ENCODE measurements at places on chromosomes 12 and 14.

- peak; percentile 92 for DNase-seq
These were observed 102.5 kb upstream of the BBS10 start for GRCh38 chr12:76450690-76451089.

DNA sequence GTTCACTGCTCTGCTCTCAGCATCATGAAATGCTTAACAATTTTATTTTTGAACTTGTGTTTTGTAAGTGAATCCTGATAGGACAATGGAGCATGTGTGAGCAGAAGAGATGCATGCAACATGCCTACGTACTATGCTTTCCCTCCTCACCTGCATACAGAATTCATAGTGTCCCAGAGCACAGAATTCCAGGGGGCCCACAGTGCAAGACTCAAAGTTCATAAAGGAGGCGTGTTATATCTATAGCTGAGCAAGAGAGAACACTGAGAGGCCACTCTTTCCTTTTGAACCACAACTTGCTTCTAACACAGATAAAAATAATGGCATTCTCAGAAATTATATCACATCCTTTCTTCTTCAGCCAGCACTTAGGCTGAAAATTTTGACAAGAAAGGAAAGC is 28.8 kb downstream of the BHLHE41 start:
- no peak for DNase-seq

- DNase-seq = peak; percentile 51
These were observed 73.4 kb upstream of the EIF5 start for GRCh38 chr14:103260629-103261124.

DNA sequence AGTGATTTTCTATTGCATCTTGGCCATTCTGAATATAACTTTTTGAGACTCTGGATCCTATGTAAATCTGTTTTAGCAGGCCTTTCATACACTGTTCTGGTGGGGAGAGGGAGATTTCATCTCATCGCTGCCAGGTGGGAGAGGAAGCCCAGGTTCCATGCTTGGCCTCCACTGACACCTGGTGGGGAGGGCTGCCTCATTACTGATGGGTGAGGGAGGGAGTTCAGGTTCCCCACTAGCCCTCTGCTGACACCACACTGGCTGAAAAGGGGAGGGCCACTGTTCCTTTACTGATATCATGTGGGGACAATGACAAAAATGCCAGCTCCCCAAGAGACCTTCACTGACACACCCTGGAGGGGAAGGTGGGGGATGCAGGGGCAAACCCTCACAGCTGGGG is 2.4 kb upstream of the GALNT8 start:
- no peak for DNase-seq

GRCh38 chr12:108825201-108825950 is 32.0 kb downstream of the SSH1 start:
- DNase-seq = peak; percentile 71

DNA sequence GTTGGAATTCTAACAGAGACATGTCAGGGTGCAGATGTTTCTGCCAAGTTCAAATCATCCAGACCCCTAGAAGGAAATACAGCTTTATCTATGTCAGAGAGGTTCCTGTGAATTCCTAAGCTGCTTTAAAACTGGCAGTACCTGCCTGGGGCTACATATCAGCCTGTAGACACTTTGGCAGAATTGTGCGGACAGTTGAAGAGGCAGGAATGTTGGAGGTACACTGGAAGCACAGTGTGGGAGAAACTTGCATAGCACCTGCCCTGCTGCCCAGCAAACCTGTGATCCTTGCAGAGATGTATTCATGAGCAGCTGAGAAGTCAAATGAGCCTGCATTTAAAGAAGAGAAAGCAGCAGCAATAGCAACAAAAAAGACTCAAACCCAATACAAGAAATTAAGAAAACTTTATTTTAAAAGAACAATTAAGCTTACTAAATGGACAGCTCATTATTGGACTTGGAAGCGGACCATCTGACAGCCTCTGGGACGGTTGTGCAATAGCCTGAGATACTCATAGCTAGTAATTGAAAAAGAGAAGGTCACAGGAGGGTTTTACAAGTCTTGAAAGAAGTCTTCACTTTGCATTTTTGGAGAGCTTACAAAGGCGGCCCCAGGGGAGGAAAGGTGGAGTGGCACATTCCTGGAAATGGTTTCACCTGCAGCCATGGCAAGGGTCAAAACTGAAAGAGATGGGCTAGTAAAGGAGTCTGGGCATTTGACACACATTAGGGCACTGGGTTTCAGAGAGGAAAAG is 280.9 kb upstream of the FLRT2 start:
- DNase-seq = peak; percentile 43

DNA sequence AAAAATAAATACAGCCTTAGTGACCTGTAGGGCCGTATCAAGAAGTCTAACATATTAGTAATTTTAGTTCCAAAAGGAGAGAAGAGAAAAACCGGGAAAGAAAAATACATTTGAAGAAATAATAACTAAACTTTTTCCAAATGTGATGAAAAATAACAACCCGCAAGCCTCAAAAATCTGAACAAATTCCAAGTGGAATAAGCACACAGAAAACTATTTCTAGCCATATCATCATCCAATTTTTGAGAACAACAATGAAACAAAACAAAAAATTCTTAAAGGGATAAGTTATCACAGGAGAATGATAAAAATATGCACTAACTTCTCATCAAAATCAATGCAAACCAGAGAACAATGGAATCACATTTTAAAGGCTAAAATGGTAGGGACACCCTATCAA is 198.1 kb upstream of the PLXNC1 start:
- no peak for DNase-seq

DNA sequence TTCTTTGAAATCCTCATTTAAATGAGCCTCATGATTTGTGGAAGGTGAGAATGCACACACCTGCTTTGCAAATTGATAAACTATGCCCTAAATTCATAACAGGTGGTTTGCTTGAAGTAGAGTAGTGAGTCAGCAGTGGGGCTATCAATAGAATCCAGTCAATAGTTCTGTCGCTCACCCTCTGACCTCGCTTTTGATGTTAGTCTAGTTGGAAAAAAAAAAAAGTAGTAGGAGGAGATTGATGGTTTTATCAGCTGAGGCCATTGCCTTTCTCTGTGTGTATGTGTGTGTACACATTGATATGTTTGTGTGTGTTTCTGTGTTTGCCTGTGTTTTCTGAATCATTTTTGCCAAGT is 267.3 kb downstream of the SNAPC1 start:
- DNase-seq = no peak

GRCh38 chr14:35159742-35160409 is 37.5 kb downstream of the PRORP start:
- DNase-seq = peak; percentile 96

GRCh38 chr12:82361461-82361915 is 3.2 kb downstream of the METTL25 start:
- no peak for DNase-seq

- DNase-seq = peak; percentile 99
These were observed 21.0 kb upstream of the SNX6 start for GRCh38 chr14:34650786-34651584.

GRCh38 chr12:50603817-50604639 is 99.2 kb downstream of the DIP2B start:
- DNase-seq = peak; percentile 94

GRCh38 chr12:102426599-102427542 is 53.5 kb downstream of the IGF1 start:
- DNase-seq = no peak

GRCh38 chr14:87430810-87431209 is 562.2 kb downstream of the GALC start:
- DNase-seq = peak; percentile 48

DNA sequence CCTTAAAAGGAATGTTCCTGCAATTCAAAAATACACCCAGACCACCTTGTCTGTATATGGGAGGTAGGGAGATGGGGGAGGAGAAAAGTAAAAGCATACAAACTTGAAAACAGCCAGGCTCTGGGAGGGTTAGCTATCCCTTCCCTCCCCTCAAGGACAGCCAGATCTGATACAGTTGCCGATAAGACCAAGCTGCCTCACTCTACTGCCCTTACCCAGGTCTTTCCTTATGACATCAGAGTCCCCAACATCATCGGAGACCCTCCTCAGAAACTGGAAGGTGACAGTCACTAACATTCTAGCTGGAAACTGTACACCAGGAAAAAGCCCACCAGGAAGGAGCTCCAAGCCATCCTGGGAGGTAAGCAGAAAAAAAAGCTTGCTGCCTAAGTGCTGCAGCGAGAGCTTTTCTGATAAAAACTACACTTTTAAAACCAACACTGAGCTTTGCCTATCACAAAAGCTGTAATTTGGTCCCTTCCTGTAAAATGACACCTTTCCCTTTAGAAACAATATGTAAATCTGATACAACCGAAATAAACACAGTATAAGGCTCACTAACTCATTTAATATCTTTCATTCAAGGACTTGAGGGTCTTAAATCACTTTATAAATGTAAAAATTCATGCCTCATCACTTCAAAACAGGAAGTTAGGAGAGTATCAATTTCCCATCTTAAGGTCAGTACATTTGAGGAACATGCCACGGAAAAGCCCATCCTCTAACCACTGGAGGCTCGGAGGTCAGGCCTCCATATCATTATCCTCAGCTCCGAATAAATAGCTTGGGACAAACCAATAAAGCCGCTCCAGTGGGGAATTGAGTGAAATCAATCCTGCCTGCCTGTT is 20.4 kb upstream of the PLEKHH1 start:
- DNase-seq = no peak

GRCh38 chr14:75260025-75260763 is 18.4 kb upstream of the FOS start:
- DNase-seq = no peak

GRCh38 chr14:23078692-23079116 is 16.2 kb downstream of the ACIN1 start:
- DNase-seq = peak; percentile 98

DNA sequence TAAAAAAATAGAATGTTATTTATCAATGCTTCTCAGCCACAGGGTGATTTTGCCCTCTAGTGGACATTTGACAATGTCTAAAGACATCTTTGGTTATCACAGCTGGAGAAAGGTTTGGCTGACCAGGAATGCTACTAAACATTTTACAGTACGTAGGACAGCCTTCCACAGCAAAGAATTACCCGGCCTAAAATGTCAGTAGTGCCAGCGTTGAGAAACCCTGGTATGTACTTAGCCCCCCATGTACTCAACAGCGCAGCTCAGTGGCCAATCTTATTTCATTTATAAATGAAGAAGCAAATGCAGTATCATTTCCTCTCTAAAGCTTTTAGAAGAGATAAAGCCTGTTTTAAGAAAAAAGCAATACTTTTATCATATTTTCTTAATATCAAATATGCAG is 5.8 kb downstream of the MARK3 start:
- peak; percentile 93 for DNase-seq

DNA sequence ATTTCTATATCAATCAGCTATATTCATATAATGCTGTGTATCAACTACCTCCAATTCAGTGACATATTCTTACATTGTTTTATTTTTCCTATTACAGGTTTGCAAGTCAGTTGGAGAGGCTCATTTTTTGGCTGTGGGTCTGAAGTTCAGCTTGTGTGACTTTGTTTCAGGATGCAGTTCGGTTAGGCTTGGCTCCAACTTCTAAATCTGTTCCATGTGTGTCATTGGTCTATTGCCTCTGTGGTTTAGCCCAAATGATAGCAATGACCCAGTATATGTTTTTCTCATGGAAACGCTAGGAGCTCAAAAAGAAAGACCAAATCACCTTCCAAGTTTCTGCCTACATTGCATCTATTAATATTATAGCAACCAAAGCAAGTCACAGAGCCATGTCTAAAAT is 848.6 kb upstream of the LRFN5 start:
- no peak for DNase-seq

DNA sequence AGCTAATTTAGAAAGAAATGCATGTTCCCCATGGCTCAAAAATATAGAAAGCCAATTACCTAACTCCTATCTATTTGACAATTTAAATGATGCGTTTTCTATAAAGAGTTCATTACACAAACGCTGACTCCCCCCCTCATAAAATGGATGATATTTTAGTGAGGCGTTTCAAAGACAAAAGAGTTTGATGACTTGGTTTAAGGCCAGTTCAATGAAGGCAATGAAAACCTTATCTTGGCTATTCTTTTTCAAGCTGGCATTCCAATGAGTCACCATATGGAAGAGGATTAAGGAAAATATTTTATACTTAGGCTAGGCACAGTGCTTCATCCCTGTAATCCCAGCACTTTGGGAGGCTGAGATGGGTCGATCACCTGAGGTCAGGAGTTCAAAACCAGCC is 62.7 kb downstream of the HMGA2 start:
- no peak for DNase-seq

DNA sequence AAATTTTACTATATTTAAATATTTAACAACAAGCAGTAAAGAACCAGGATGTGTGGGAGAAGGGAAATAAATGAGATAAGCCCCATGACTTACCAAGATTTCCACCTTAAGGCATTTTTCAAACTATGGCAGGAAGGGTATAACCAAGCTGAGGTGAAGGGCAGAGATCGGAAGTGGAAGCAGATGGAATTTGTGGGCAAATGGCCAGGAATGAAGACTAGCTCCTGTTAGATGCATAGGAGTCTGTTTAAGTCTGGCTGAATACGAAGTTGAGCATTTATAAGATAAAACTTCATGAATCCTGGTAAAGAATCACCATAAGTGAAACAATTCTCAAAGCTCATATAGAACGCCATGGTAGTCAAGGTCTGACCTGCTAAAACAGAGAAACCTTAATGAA is 163.5 kb downstream of the DIO2 start:
- DNase-seq = peak; percentile 69

- DNase-seq = peak; percentile 97
These were observed 17.1 kb downstream of the POMT2 start for GRCh38 chr14:77303417-77304156.

DNA sequence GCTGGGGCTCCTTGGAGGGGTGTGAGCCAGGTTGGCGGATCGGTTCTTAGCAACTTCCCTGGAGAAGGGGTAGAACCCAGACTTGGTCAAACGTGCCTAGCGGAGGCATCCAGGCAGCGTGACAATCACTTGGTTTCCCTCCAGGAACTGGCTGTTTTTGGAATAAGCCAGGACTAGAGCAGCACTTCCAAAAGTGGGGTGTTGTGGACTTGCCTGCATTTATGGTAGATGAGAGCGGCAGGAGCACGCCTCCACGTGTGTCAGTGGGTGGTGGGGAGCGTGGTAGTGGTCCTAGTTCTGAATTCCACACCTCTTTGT is 2.8 kb downstream of the PRMT8 start:
- DNase-seq = no peak

GRCh38 chr12:12660201-12660600 is 35.8 kb downstream of the GPR19 start:
- DNase-seq = no peak

GRCh38 chr12:107503887-107504885 is 181.4 kb upstream of the PWP1 start:
- no peak for DNase-seq

GRCh38 chr14:23093526-23093925 is 1.4 kb downstream of the ACIN1 start:
- no peak for DNase-seq

DNA sequence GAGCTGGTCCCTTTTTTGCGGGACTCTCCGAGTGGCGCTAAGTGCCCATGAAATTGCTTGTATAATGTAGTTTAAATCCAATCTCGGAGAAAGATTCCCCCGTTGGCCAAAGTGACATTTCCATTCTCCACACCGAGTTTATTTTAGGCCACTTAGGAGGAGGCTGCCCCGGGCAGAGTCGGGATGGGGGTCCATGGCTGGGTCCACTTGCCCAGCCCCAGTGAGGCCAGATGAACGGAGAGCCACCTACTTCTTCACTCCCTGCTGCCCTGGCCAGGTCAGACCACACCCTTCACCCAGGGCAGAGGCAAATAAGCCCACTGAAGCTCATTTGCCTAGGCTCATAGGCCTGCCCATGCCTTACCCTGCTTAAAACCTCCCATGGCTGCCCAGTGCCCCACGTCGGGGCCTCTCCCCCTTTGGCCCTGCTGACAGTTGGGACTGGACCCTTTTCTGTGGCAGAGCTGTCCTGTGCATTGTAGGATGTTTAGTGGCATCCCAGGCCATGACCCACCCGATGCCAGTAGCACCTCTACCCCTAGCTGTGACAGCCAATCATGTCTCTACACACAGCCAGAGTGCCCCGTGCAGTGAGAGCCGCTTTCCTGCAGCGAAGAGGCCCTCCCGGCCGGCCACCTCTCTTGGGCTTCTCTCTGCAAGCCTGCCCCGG is 51.3 kb downstream of the FAM222A start:
- DNase-seq = no peak

Measured in choroid plexus epithelial cell (primary cell).